Stimulated activated CD4-positive, alpha-beta T cell treated with anti-CD3 and anti-CD28 coated beads, TNF-alpha, amount 100 ng/mL, for 1 hour (primary cell): ENCODE measurements at places on chromosomes 3 and 15.

DNA sequence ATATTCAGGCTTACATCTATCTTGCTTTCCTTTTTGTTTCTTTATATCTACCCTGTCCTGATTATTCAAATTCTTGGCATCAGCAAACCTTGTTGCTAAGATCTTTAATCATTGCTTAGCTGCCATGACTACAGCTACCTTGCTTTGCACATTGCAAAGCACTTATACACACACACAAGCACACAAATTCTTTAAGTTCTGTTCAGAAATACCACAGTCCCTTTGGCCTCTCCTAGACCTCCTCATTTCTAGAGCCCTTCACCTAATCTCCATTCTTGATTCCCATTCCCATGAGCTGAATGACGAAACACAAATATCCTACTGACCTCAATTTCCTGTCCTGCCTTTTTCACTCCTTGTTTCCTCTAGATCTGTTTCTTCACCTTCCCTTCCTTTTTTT, 409.6 kb downstream of the UNC13C start:
- no peak for DNase-seq

- DNase-seq, result no peak
Measured at GRCh38 chr3:26623419-26624208, 1.0 kb downstream of the LRRC3B start.

- no peak for DNase-seq
Measured at GRCh38 chr3:47379411-47379899, 1.4 kb upstream of the PTPN23 start.

DNA sequence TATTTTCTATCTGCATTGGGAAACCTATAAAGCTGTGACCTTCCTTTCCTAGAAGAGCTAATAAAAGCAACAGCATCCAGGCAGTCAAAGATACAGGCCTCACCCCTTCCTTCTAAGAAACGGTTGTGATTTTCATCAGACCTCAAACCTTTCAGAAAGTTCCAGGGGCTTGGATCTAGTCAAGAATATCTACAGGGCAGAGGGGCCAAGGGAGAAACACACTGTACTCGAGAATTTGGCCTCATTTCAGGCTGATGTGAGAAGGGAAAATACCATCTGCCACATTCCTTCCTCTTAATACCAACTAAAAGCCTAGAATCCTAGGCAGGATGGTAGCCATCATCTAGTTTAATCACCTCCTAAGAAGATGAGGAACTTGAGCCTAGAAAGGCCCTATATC, 24.5 kb upstream of the BCL6 start:
- no peak for DNase-seq

- DNase-seq, result no peak
Measured at GRCh38 chr15:69643476-69643875, 190.9 kb downstream of the RPLP1 start.

DNA sequence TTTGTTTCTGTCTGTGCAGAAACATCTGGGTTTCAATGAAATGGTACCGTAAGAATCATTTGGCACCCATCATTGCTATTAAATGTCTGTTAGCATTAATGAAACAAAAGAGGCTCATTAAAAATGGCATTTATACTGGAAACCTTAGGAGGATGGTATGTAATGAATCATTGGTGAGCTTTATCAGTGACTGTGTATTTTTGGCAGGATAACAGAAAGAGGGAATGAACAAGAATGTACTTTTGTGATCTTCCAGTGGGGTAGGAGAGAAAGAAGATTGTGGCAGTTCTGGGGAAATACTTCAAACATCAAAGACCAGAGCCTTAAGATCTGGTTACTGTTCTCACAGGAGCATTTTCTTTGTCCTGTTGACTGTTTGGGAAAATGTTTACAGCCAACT, 4.7 kb upstream of the DCBLD2 start:
- DNase-seq, result no peak

GRCh38 chr3:14329116-14329830, 73.1 kb upstream of the SLC6A6 start:
- no peak for DNase-seq

DNA sequence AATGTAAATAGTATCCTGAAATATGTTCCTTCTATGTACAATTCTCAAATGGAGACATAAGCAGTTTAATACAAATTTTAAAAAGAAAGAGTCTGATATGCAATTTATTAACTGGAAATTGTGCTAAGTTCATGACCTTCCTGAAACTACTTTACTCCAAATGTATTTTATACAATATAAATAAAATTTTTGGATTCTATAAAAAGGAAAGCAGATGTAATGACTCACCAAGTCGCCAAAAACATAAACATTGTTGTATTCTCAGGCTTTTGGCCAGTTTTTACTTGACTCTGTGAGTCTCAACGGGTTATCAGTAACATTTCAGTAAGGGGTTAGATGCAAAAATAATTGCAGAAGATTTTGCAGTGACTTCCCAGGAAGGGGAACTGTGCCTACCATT, 948.2 kb downstream of the EPHA3 start:
- DNase-seq, result no peak

- no peak for DNase-seq
Measured at GRCh38 chr3:13040361-13041074, 32.7 kb downstream of the IQSEC1 start.

- DNase-seq, result no peak
Measured at GRCh38 chr3:49012441-49013017, 5.3 kb downstream of the WDR6 start.

DNA sequence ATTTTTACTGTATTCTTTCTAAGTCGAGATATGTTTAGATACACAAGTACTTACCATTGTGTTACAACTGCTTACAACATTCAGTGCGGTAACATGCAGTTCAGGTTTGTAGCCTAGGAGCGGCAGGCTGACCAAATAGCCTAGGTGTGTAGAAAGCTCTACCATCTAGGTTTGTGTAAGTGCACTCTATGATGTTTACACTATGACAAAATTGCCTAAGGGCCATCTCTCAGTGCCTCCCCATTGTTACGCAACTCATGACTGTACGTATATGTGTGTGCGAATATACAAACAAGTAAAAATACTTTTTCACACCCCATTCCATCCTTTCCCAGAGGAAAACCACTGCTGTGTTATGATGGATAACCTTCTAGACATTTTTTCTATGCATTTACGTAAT, 44.3 kb downstream of the PXYLP1 start:
- DNase-seq, result no peak

- DNase-seq, result no peak
Measured at GRCh38 chr3:87732294-87732693, 326.5 kb downstream of the CGGBP1 start.

DNA sequence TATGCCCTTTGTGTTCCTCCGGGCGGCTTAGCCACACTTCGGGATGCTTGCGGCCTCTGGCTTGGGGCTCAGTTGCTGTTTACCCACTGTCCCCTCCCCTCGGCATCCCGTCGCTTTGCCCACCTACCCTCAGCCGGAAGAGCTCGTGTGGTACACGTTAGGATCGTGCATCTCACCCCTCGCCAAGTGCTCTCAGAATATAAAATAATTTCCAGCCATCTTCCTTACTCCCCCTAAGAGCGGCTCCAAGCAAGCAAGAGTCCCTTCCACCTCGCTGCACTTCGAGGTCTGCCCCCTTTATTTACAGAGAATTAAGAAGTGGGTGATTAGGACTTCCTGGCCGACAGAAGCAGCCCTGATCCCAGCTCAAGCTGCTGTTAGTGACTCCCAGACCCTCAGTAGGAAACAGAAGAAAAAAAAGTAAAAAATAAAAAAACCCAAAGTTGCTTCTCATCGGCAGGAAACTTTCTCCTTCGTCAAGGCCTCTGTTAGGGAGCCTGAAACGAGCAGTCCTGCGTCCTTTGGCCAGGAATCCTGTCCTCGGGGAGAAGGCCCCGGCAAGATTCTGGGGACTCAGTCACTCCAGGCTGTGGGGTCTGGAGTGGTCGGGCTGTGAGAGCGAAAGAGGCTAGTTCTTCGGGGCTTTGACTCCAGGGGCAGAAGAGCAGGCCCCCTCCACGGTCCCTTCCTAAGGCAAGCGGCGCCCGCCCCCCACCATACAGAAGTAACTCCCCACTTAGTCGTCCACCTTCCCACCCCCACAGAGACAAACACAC, 3.0 kb downstream of the MEIS2 start:
- DNase-seq, result no peak

DNA sequence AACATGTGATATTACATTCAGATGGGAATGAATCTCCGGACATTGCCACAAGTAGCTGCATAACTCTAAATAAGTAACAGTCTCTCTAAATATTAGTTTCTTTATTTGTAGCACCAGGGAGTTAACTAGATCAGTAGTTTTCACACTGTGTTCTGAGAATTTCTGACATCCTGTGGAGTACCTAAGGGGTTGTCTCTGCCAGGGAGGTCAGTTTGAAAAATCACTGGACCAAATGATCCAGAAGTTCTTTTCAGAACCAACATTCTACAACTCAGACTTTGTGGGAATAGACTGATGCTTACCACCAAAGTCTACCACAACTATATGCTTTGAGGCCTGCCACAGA, 9.0 kb upstream of the ILDR1 start:
- no peak for DNase-seq

DNA sequence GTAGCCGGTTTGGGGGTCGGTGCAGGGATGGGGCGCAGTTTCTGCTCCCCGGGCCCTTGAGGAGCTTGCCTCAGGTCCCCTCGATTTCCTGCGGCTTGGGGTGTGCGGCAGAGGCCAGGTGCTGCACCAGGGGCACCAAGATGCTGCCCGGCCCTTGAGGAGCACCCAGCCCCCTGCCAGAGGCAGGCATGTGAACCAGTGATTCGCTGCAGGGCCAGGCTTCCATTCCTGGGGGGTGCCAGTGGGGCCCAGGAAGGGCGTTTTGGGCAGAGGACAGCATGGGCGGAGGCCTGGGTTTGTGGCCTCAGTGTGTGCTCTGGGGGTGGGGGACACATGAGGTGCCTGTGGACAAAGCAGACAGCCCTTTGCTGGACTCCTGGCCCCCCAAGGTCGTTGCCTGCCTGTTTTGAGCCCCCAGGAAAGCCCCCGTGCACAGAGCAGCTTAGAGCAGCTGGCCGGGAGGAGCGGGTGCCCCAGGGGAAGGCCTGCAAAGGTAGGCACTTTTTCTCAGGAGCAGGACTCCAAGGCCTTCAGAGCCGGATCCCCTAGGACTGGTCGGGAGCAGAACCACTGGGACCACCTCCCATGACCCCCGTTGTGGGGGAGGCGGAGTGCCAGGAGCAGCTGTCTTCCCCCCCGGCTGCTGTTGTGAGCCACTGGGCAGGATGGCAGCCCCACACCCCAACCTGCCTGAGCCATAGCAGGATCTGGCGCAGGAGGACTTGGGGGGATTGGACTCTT, 1.6 kb downstream of the PLXNA1 start:
- DNase-seq, result no peak

- no peak for DNase-seq
Measured at GRCh38 chr3:184765730-184766074, 46.3 kb upstream of the VPS8 start.

DNA sequence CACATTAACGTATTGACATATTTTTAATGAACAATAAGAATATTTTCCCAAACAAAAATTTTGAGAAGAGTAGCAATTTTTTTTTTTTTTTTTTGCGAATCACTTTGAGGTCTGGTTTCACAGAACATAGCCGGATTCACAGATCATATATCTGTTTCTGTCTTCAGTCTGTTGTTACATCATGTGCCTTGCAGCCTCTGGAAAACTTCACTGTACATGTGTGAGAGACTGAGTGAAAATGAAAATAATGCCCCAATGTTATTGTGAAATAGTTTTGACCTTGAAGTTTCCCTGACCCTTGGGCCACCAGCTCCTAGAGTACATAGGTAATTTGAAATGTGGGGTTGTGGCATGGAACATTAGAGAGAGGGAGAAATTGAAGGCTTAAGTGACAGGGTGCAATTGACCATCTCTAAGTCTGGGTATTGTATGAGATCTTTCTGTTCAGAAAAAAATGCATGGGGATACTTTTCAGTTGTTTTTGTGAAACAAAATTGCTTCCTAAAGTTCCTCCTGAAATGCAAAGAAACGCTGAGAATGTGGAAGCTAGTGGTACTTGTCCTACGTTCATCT, 14.0 kb downstream of the ITPR1 start:
- no peak for DNase-seq

DNA sequence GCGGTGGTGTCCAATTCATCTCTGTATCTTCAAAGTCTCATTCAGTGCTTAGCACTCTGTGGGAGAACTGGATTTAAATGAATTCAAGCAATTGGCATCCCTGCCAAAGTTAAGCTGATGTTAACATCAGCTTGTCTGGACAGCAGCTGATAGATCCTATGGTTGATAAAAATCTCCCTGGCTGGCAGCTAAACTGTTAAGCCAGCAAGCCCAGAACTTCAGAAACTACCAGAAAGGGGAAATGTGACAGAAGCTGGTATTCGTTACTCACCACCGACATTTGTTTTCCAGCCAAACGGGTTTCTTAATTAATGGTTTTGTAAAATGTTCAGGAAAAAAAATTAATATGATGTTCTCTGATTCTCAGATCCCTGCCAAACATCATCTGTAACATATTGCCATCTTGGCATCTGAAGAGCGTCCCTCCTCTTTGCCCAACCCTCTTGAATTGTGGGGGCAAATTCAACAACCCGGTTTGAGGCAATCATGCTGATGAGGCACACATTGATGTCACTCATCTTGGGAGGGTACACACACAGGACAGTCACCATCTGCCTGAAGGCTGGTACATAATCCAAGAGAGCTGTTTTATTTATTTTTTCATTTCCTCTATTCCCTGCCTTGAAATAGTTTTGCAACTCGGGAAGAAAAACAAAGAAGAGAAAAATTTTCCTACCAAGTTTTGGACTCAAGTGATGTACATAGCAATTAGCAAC, 76.3 kb upstream of the ABHD17C start:
- no peak for DNase-seq

GRCh38 chr3:65919826-65920225, 118.9 kb downstream of the MAGI1 start:
- no peak for DNase-seq

DNA sequence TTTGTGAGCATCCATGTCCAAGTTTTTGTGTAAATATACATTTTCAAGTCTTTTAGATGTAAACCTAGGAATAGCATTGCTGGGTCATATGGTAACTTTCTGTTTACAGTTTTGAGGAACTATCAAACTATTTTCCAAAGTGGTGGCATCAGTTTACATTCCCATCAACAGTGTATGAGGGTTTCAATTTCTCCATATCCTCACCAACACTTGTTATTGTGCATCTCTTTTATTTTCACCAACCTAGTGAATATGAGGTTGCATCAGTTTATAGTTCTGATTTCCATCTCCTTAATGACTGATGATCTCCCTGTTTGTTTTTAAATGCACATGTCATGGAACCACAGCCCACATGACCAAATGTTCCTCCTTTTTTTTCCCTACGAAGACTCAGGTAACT, 201.2 kb downstream of the FEZF2 start:
- no peak for DNase-seq

GRCh38 chr15:25515633-25516032, 76.8 kb upstream of the UBE3A start:
- no peak for DNase-seq

DNA sequence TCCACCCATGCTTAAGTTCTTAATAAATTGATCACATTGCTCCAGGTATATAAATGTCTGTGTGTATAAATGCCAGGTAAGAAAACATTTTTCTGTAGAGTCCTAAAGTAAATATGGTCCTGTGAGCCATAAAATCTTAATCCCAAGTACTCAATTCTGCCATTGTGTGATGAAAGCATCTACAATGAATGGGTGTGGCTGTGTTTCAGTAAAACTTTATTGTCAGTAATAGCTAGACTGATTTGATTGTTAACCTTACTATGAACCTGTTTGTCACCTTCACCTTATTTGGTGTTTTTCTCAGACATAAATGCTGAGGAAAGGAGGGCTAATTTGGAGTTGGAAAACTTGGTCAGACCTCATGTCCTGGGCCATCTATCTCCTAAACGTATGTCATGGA, 683.5 kb upstream of the GRM7 start:
- DNase-seq, result no peak

GRCh38 chr15:42072141-42072685, 22.1 kb downstream of the PLA2G4D start:
- DNase-seq, result no peak
